ENCODE measurements at places on chromosomes 7 and 10. TPM values are rescaled to one million over a fixed set of nuclear protein-coding genes. Genes with fewer than 3 reads are reported as not detected.

DNA sequence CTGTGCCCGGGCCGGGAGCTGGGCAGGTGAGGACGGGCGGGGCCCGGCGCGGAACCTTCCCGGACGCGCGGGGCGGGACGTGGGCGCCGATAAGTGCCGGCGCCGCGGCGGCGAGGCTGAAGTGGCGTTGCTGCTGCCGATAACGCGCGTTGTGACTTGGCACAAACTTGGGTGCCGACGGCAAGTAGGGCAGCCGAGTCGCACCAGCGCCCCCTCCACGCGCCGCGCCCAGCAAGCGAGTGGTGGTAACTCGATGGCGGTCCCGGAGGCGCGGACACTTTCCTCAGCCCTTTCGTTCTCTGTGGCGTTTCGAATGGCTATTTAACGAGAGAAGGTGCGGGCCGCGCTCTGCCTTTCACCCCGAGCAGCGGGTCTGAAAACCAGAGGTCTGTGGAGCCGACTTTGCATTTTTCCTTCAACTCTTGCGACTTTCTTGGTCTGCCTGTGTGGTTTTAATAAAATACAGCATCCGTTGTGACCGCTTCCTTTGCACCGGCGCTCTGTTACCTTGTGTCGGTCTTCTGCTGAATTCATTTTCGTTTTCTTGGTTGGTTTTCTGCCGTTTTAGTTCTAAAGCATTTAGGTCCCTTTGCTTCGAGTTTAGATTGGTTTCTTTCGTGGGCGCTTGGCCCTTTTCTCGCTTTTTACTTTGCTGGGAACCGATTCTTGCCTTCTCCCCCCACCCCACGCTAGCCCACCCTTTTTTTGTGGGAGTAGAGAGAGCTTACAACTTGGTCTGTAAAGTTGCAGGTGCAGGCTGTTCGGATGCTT, 701 bp downstream of the STK17A start:
- no peaks in the 10 kb centered on the region for H3K27me3 ChIP-seq
- DNase-seq: peak; percentile 80
- H3K4me1 ChIP-seq: no peaks in the 10 kb centered on the region
- H3K4me3 ChIP-seq: peak overlapping the region; percentile 84
- H3K27ac ChIP-seq: peak overlapping the region; percentile 71

DNA sequence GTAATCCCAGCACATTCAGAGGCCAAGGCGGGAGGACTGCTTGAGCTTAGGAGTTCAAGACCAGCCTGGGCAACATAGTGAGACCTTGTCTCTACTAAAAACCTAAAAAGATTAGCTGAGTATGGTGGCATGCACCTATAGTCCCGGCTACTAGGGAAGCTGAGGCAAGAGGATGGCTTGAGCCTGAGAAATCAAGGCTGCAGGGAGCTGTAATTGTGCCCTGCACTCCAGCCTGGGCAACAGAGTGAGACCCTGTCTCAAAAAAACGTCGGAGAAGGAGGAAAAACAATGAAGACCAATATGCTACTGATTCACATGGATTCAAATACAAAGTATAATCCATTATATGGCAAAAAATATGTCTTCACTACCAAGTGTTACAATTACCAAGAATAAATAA, 13.6 kb downstream of the ZC3HAV1L start:
- H3K27me3 ChIP-seq: no peaks in the 10 kb centered on the region
- H3K4me1 ChIP-seq: no peaks in the 10 kb centered on the region
- H3K4me3 ChIP-seq: no peak overlapping the region
- no peaks in the 10 kb centered on the region for H3K36me3 ChIP-seq

Gene VIM
- total RNA-seq: 62.3 TPM

- H3K4me3 ChIP-seq: no peak overlapping the region
- H3K27ac ChIP-seq: no peak overlapping the region
- H3K27me3 ChIP-seq: no peaks in the 10 kb centered on the region
These were observed 97.3 kb upstream of the SP4 start for GRCh38 chr7:21330462-21331178.

- DNase-seq: no peak
- H3K4me1 ChIP-seq: no peaks in the 10 kb centered on the region
- no peaks in the 10 kb centered on the region for H3K27me3 ChIP-seq
- no peak overlapping the region for H3K4me3 ChIP-seq
- no peak overlapping the region for H3K27ac ChIP-seq
These were observed 40.2 kb downstream of the ARL4A start for GRCh38 chr7:12727455-12728191.

DNA sequence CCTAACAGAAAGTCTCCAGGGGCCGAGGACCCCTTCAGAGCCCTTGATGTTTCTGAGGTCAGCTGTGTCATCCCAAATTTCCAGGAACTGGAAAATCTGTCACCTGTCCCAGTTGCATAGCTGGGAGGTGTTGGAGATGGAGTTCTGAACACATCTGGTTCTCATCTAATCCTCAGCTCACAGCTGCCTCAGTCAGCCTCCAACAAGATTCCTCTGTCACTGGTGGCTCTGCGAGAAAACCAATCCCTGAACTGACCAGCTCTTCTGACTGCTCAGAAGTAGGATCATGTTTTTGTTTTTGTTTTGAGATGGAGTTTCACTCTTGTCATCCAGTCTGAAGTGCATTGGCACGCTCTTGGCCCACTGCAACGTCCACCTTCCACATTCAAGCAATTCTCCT, 37.6 kb upstream of the MYL10 start:
- H3K4me1 ChIP-seq: no peaks in the 10 kb centered on the region
- no peak overlapping the region for H3K27ac ChIP-seq
- no peaks in the 10 kb centered on the region for H3K27me3 ChIP-seq

Gene NODAL
- not detected for total RNA-seq

- no peak for DNase-seq
- no peak overlapping the region for H3K27ac ChIP-seq
- H3K4me3 ChIP-seq: no peak overlapping the region
- H3K27me3 ChIP-seq: no peaks in the 10 kb centered on the region
These were observed 48.4 kb downstream of the ASB13 start for GRCh38 chr10:5618042-5618441.

GRCh38 chr7:151179946-151180345, 7.1 kb downstream of the ASB10 start:
- DNase-seq: peak; percentile 23
- no peaks in the 10 kb centered on the region for H3K36me3 ChIP-seq
- no peaks in the 10 kb centered on the region for H3K27me3 ChIP-seq
- no peak overlapping the region for H3K27ac ChIP-seq
- no peaks in the 10 kb centered on the region for H3K4me1 ChIP-seq

GRCh38 chr7:11753433-11753832, 78.6 kb downstream of the THSD7A start:
- H3K27ac ChIP-seq: no peak overlapping the region
- no peaks in the 10 kb centered on the region for H3K27me3 ChIP-seq
- no peak overlapping the region for H3K4me3 ChIP-seq
- H3K36me3 ChIP-seq: no peaks in the 10 kb centered on the region
- H3K4me1 ChIP-seq: no peaks in the 10 kb centered on the region
- DNase-seq: no peak

Gene POLR2J2
- total RNA-seq: 9.5 TPM

- H3K36me3 ChIP-seq: no peaks in the 10 kb centered on the region
- H3K27me3 ChIP-seq: no peaks in the 10 kb centered on the region
- no peak overlapping the region for H3K27ac ChIP-seq
- no peak overlapping the region for H3K4me3 ChIP-seq
- DNase-seq: no peak
- no peaks in the 10 kb centered on the region for H3K4me1 ChIP-seq
These were observed 261.4 kb downstream of the COBL start for GRCh38 chr7:51055039-51055840.

DNA sequence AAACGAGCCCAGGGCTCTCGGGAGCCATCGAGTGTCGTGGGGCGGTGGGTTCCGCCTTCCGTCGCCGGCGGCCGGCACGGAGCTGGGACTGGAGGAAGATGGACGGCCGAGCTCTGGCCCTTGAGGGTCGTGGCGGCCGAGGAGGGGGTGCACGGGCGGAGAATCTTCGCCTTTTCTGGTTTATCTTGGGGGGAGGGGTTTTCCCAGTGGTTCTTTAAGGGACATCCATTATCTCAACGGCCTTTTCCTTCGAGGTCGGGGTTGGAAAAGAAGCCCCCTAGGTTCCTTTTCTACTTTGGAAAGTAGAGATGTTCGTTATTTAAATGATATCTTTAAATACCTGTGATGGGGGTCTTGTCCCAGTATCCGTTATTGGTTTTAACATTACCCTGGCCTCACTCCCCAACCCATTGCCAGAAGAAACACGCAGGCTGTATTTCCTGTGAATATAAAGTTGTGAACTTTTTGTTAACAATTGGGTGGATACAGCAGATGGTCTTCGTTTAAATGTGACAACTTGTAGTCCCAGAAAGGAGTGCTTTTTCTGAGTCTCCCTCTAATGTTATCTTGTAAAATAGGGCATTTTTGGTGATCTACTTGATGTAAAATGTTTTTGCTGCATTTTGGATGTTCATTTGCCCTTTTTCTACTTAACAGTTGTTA, 765 bp downstream of the CCAR1 start:
- no peak for DNase-seq
- H3K4me3 ChIP-seq: peak overlapping the region; percentile 98
- peaks cover 9% of the 10 kb centered on the region for H3K4me1 ChIP-seq
- no peaks in the 10 kb centered on the region for H3K27me3 ChIP-seq

Gene GARIN1A
- total RNA-seq: 0.44 TPM
